ENCODE measurements at places on chromosomes 6 and 20.

GRCh38 chr20:64052987-64053840 is 3.8 kb upstream of the SOX18 start:
- no peak for DNase-seq

DNA sequence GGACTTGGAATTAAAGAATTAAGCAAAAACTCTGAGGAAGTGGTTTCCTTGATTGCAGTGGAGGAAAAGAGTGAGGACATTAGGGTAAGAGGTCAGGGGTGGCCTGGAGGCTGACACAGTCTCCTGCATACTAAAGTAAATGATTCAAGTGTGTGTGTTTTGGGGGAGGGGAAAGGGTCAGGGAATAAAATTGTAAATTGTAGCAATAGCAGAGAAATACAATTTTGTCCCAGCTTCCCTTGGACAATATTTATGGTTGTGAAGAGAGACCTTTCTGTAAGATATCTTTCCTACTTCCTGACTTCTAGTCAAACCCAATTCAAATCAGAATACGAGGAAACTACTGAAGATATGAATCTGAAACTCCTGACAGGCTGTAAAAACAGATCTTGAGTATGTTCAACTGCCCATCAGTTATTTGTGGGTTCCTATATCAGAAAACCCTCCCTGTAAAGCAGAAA is 143.4 kb upstream of the HMGN3 start:
- no peak for DNase-seq

DNA sequence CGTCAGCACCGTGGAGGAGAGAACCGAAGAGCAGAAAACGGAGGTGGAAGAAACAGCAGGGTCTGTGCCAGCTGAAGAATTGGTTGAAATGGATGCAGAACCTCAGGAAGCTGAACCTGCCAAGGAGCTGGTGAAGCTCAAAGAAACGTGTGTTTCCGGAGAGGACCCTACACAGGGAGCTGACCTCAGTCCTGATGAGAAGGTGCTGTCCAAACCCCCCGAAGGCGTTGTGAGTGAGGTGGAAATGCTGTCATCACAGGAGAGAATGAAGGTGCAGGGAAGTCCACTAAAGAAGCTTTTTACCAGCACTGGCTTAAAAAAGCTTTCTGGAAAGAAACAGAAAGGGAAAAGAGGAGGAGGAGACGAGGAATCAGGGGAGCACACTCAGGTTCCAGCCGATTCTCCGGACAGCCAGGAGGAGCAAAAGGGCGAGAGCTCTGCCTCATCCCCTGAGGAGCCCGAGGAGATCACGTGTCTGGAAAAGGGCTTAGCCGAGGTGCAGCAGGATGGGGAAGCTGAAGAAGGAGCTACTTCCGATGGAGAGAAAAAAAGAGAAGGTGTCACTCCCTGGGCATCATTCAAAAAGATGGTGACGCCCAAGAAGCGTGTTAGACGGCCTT is 41.6 kb downstream of the ZBTB2 start:
- no peak for DNase-seq

- no peak for DNase-seq
Measured at GRCh38 chr20:45206725-45207124, at the start of gene SEMG1. SEMG1 (plus strand) TSS chr20:45207033; CDS start chr20:45207054, 21 bp downstream.

- no peak for DNase-seq
Measured at GRCh38 chr6:105336986-105337385, 65.9 kb downstream of the PREP start.

- no peak for DNase-seq
Measured at GRCh38 chr6:150286912-150287311, 81.9 kb upstream of the IYD start.

GRCh38 chr6:44672841-44673240 is 285.3 kb downstream of the CDC5L start:
- DNase-seq, result peak; percentile 34

GRCh38 chr6:31568537-31568961 is 3.5 kb upstream of the LTA start:
- DNase-seq, result no peak

GRCh38 chr6:16713597-16713996 is 47.7 kb downstream of the ATXN1 start:
- DNase-seq, result peak; percentile 52

GRCh38 chr20:19466206-19466928 is 253.9 kb downstream of the SLC24A3 start:
- DNase-seq, result no peak

GRCh38 chr6:118680452-118681095 is 29.2 kb upstream of the CEP85L start:
- DNase-seq, result no peak

DNA sequence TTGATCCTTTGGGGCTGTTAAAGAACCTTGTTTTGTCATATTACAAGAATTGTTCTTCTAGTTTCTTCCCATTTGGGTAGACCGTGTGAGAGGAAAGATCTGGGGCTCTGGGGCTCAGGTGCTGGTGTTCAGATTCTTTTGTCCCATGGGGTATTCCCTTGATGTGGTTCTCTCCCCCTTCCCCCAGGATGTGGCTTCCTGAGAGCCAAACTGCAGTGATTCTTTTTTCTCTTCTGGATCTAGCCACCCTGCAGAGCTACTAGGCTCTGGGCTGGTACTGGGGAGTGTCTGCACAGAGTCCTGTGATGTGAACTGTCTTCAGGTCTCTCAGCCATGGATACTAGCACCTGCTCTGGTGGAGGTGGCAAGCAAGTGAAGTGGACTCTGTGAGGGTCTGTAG is 480.5 kb upstream of the MAN1A1 start:
- no peak for DNase-seq

- no peak for DNase-seq
Measured at GRCh38 chr6:83873869-83874268, 14.4 kb downstream of the CYB5R4 start.

- no peak for DNase-seq
Measured at GRCh38 chr6:48084201-48084600, 26.8 kb downstream of the PTCHD4 start.

GRCh38 chr6:125784365-125784764 is 6.4 kb upstream of the NCOA7 start:
- DNase-seq, result no peak

- no peak for DNase-seq
Measured at GRCh38 chr6:102389994-102390393, 996.5 kb downstream of the GRIK2 start.

DNA sequence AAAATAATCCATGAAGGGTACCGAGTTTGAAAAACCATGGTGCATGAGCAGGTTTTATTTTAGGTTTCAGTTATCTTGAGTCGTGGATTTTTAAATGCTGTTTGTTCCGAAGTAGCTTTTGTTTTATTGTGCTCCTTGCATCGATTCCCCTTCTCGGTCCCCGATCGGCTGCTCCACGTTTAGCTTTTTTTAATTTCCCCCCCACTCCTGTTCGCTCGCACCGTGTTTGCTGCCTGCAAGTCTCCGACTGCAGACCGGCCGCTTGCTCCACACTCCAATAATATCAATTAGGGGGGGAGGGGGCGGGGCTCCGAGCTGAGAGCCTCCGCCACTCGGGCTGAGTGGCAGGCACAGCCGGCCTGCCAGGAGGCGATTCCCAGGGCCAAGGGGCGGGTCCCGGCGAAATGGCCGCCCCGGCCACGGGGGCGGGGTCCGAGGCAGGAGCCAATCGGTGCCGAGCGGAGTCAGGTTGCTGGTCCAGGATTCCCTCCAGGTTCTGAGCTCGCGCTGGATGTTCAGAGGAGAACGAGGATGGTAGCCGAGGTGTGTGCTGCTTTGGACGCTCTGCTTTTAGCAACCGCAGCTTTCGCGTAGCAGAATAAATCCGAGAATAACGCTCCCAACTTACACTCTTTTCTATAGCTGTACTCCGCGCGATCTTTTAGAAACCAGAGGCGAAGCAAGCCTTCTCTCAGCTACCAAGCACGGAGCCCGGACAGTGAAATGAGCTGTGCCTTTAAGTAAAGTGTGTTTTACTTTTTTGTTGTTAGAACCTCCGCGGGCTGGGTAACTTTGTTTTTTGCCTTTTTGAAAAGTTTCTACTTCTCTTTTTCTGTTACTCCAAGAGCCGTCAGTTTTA is at the start of gene EPHA7:
Gene EPHA7 (minus strand): TSS at position 256 of the 859 bp plus-strand sequence. CDS start 218 bp downstream, at position 38.
- peak; percentile 49 for DNase-seq

DNA sequence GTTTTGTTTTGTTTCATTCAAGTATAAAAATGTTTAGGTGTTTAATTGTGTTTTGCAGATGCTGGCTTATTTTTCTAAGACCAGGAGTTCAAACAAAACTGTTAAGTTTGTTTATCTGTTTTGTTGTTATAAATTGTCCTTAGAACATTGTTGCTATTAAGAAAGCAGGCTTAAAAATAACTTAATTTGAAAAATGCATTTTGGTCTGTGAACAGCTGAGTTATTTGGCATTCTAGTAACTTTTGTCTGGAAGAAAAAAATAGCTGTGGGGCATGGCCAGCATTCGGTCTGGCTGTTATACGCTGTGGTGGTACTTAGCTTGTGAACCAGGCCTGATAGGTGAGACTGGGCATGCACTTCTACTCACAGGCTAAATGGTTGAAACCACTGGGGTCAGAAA is 37.8 kb downstream of the SLX4IP start:
- DNase-seq, result no peak

GRCh38 chr20:55488593-55488992 is 516.7 kb downstream of the CBLN4 start:
- DNase-seq, result no peak

- DNase-seq, result no peak
Measured at GRCh38 chr20:62952968-62953838, 694 bp downstream of the SLC17A9 start.

GRCh38 chr20:62622877-62623487 is 19.3 kb upstream of the SLCO4A1 start:
- DNase-seq, result no peak

Measured in stimulated activated effector memory CD8-positive, alpha-beta T cell treated with anti-CD3 and anti-CD28 coated beads, Interleukin-12 subunit alpha, Interleukin-12 subunit beta, amount 100 ng/mL, for 72 hours (primary cell).